ENCODE measurements at places on chromosomes 3 and 15. TPM values are rescaled to one million over a fixed set of nuclear protein-coding genes. Genes with fewer than 3 reads are reported as not detected.

The CX3CR1 gene
- not detected for total RNA-seq

The GOLIM4 gene
- 14.0 TPM for total RNA-seq

The NRROS gene
- not detected for total RNA-seq

The ZNF620 gene
- 2.0 TPM for total RNA-seq

The PATL2 gene
- total RNA-seq, result 0.10 TPM

The MAP1A gene
- total RNA-seq, result 0.85 TPM

The SLC12A1 gene
- total RNA-seq, result not detected

The LDHAL6B gene
- not detected for total RNA-seq

The CLDN11 gene
- total RNA-seq, result 0.25 TPM

The TMC3 gene
- not detected for total RNA-seq

All from A549 treated with GW870086 at 1 μM for 4 hours (cell line).